Fibroblast of the aortic adventitia (primary cell): ENCODE measurements at places on chromosomes 7 and 10.

- peak; percentile 20 for DNase-seq
Measured at GRCh38 chr10:18195060-18195799, 55.0 kb downstream of the CACNB2 start.

GRCh38 chr7:19560111-19560883, 148.5 kb downstream of the POLR1F start:
- peak; percentile 15 for DNase-seq

- DNase-seq, result no peak
Measured at GRCh38 chr7:105792488-105793370, 83.7 kb downstream of the ATXN7L1 start.

- peak; percentile 55 for DNase-seq
Measured at GRCh38 chr7:42745357-42746059, 166.4 kb downstream of the C7orf25 start.

DNA sequence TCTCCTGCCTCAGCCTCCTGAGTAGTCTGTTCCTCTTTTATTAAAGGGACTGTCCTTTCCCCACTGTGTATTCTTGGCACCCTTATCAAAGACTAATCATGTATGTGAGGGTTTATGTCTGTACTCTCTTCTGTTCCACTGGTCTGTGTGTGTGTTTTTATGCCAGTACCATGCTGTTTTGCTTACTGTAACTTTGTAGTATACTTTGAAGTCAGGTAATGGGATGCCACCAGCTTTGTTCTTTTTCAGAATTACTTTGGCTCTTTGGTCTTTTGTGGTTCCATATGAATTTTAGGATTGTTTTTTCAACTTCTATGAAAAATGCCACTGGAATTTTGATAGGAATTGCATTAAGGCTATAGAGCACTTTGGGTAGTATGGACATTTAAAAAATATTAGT, 14.1 kb upstream of the AMZ1 start:
- DNase-seq, result no peak

- peak; percentile 96 for DNase-seq
Measured at GRCh38 chr10:102776779-102777456, 33.2 kb downstream of the WBP1L start.

DNA sequence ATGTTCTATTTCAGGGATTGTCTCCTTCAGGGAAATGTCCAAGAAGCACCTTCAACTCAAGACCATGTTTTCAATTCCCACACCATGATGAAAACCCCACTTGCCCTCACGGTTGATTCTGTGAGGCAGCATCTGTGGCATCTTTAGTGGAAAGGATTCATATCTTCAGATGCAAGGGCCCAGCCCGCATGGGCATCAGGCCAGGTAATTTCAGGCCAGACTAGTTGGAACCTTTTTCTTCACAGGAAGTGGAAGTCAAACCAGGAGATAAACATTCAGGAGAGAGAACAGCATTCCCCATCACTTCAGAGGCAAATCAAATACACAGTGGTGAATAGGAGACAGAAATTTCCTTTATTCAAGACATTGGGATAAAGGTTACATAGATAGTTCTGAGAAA, 88.8 kb downstream of the JCAD start:
- peak; percentile 85 for DNase-seq

GRCh38 chr7:73802459-73802858, 28.3 kb upstream of the CLDN4 start:
- DNase-seq, result no peak

DNA sequence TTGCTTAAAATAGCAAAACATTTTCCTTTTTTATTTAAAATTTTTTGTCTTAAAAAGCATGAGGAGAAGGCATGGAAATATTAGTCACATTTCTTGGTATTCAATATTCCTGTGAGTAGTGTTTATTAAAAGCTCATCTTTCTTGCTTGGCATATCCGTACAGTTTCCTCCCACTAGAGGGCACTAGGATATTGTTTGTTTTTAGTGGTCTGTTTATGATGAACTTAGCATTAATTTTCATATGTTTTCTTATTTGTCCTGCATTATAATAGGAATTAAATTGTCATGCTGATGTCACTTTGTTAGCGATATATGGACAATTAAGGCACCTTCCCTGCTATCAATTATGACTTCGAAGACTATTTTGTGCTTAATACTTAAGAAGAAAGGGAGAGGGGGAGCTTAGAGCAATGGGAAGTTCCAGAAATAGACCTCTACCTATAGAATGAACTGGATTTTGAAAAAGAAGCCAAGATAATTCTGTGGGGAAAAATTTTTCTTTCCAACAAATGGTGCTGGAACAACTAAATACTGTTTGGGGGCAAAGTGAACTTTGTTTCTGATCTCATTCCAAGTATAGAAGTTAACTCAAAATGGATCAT, 91.0 kb upstream of the STRIP2 start:
- DNase-seq, result peak; percentile 72

DNA sequence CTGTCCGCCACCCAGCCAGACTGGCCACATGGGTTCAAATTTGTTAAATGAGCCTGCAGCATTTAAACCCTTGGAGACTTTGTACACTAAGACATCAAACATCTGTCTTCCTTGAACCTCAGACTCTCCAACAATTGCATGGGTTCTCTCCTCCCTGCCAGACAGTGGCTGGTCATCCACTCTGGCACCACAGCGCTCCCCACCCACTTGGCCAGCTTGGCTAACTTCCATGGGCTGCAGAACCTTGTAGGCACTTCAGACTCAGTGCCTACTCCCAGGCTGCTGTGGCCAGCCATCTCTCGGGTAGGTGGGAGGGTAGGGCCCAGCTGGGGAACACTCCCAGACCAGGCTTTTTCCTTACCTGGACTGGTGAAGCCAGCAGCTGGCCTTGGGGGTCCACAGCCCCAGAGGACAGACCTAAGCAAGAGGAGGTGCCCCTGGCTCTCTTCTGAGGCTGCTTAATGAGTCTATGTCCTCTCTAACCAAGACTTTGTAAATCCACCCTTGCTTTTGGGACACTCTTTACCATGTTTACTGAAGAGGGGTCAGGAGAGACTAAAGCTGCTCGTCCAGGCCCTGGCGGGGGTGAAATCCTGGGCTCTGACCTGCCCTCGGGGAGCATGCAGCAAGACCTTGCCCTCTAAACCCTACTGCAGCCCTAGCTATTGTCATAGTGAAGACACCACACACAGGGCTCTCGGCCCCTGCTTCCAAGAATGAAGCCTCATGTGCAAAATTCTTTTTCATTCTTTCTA, 82.7 kb downstream of the ARHGAP22 start:
- peak; percentile 38 for DNase-seq

GRCh38 chr10:13559124-13559700, 27.6 kb upstream of the PRPF18 start:
- DNase-seq, result no peak

GRCh38 chr7:2869981-2870380, 25.9 kb upstream of the GNA12 start:
- DNase-seq, result no peak

GRCh38 chr10:50421026-50421719, 169.9 kb upstream of the ASAH2 start:
- DNase-seq, result no peak

DNA sequence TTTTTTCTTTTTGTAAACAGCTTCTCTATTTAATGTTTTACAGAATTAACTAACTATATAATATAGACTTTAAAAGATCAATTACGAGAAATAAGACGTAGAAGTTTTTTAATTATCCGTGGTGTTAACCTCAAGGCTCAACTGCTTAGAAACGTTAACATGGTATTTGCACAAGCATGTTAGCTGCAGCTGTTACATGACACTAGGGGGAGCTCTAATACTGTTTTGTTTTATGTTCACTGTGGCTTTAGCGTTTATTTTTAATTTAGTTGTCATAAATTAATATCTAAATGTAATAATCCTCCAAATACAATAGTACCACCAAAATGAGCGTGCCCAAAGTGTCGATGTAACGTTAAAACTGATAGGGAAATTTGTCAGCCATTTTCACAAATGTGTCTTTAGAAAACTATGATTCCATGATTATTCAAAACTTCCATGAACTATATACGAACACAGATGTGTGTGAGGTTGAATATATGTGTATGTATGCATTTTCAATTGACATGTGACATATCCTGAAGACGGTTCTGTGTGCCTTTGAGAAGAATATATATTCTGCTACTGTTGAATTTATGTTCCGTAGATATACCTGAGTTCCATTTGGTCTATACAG, 828.8 kb upstream of the MBL2 start:
- DNase-seq, result peak; percentile 44

- no peak for DNase-seq
Measured at GRCh38 chr10:22978918-22979317, 51.1 kb downstream of the ARMC3 start.

GRCh38 chr10:54958844-54959243, 157.8 kb upstream of the PCDH15 start:
- DNase-seq, result no peak

DNA sequence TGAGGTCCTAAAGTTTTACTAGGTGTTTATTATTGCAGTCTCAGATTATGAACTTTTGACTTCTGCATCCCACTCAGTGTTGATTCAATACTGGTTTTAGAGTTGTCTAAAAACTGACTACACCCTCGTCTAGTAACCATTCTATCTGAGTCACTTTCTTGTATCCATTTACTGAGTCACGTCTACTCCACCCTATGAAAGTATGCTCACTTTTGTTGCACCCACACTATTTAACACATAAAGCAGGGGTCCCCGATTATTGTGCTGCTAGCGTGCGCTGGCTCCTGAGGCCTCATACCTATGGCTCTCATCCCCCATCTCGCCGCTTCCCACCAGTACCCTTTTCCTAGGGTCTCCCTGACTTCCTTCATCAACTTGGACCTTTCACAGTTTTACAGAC, 2.0 kb downstream of the SAMD9 start:
- DNase-seq, result peak; percentile 68

DNA sequence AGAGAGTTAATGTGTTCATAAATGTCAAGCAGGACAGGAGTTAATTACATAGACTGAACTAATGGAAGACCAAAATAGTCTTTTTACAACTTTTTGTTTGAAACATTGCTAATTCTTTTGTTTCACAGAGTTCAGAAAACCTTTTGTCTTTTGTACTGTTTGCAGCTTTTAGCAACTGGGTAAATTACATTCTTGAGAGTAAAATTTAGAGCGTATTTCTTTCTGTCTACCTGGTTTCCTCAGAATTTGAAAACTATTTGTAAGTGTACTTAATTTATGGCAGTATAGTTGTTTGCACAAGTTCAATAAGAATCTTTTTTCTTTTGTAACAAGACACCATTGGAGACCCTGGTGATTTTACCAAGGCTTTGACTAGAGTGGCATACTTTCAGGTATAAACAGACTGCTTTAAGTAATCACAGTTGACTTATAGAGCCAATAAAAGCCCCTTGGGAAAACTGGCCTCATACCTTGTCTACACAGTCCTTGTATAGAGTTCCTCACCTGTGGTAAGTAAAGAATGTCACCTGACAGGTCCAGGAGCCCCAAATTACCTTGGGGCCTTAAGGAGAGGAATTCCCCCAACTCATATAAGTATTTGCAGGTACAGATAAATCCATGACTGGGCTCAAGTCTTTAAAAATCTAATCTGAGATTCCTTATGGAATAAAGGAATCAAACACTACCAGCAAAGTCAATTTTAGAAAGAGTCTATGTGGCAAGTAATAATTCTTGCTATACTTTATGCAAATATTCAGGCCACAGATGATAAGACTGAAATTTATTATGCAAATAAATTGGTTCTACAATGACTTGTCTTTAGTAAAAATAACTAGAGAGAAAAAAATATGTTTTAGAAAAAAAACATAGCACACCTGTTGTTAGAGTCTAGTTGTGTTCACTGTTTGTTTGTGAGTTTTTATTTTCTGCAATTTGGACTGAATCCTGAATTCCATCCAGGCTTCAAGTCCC, 23.6 kb upstream of the CREB3L2 start:
- no peak for DNase-seq
